ENCODE measurements at places on chromosomes 13 and 19. TPM values are rescaled to one million over a fixed set of nuclear protein-coding genes. Genes with fewer than 3 reads are reported as not detected.
A peak's percentile ranks its signal among the peaks of the same experiment; 100 is the strongest.

GRCh38 chr13:44365008-44365407 is 8.6 kb upstream of the SERP2 start:
- H3K36me3 ChIP-seq: no peaks in the 10 kb centered on the region
- peaks cover 34% of the 10 kb centered on the region for H3K4me1 ChIP-seq
- no peaks in the 10 kb centered on the region for H3K27me3 ChIP-seq
- H3K4me3 ChIP-seq: peak overlapping the region; percentile 32
- H3K27ac ChIP-seq: peak overlapping the region; percentile 57

DNA sequence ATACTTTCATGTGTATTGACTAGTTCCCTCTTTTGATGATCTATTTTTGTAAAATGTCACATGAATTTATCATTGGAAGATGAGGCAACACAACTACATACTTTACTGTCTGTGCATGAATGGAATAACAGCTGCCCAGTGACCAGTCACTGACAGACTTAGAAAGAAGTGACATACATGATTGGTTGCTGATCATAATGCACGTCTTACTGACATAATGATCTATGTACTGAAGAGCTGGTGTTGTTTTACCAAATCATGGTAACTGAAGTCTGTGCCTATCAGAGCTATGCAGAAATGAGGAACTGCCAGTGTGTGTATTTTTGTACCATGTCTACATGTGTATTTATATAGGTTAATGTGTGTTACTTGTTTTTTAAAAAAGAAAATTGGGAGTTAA is 26.5 kb downstream of the GPR18 start:
- peaks cover 16% of the 10 kb centered on the region for H3K4me1 ChIP-seq
- H3K36me3 ChIP-seq: no peaks in the 10 kb centered on the region
- H3K27me3 ChIP-seq: no peaks in the 10 kb centered on the region

DNA sequence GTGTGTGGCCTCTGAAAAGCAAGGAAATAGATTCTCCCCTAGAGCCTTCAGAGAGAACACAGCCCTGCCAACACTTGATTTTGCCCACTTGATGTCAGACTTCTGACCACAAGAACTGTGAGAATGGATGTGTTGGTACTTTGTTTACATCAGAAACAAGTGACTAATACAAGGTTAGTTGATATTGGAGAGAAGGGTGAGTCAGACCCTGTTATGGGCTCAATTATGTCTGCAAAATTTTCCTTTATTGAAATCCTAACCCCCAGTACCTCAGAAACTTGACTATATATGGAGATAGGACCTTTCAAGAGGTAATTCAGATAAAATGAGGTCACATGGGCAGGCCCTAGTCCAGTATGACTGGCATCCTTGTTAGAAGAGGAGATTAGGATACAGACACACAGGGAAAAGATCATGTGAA is 226.7 kb downstream of the RFC3 start:
- H3K36me3 ChIP-seq: no peaks in the 10 kb centered on the region
- no peak overlapping the region for H3K4me3 ChIP-seq
- no peaks in the 10 kb centered on the region for H3K27me3 ChIP-seq
- H3K4me1 ChIP-seq: peaks cover 18% of the 10 kb centered on the region
- peak; percentile 92 for DNase-seq

GRCh38 chr19:19477705-19478383 is 37.5 kb downstream of the TSSK6 start:
- H3K27me3 ChIP-seq: no peaks in the 10 kb centered on the region
- no peak overlapping the region for H3K4me3 ChIP-seq
- H3K36me3 ChIP-seq: no peaks in the 10 kb centered on the region
- H3K4me1 ChIP-seq: peaks cover 10% of the 10 kb centered on the region

Gene MVB12A
- 41.0 TPM for total RNA-seq

Gene CEBPA
- 0.45 TPM for total RNA-seq

- no peak for DNase-seq
- no peaks in the 10 kb centered on the region for H3K36me3 ChIP-seq
- H3K27ac ChIP-seq: no peak overlapping the region
- no peaks in the 10 kb centered on the region for H3K27me3 ChIP-seq
Observed at GRCh38 chr13:40874138-40874779, 84.8 kb downstream of the SLC25A15 start.

- H3K27me3 ChIP-seq: no peaks in the 10 kb centered on the region
- peak; percentile 93 for DNase-seq
- H3K36me3 ChIP-seq: no peaks in the 10 kb centered on the region
- H3K4me3 ChIP-seq: no peak overlapping the region
Observed at GRCh38 chr13:20616059-20616797, 49.3 kb downstream of the IFT88 start.

- no peak overlapping the region for H3K27ac ChIP-seq
- no peak overlapping the region for H3K4me3 ChIP-seq
- DNase-seq: no peak
- no peaks in the 10 kb centered on the region for H3K36me3 ChIP-seq
- H3K4me1 ChIP-seq: no peaks in the 10 kb centered on the region
Observed at GRCh38 chr19:718991-719512, 10.3 kb downstream of the PALM start.

DNA sequence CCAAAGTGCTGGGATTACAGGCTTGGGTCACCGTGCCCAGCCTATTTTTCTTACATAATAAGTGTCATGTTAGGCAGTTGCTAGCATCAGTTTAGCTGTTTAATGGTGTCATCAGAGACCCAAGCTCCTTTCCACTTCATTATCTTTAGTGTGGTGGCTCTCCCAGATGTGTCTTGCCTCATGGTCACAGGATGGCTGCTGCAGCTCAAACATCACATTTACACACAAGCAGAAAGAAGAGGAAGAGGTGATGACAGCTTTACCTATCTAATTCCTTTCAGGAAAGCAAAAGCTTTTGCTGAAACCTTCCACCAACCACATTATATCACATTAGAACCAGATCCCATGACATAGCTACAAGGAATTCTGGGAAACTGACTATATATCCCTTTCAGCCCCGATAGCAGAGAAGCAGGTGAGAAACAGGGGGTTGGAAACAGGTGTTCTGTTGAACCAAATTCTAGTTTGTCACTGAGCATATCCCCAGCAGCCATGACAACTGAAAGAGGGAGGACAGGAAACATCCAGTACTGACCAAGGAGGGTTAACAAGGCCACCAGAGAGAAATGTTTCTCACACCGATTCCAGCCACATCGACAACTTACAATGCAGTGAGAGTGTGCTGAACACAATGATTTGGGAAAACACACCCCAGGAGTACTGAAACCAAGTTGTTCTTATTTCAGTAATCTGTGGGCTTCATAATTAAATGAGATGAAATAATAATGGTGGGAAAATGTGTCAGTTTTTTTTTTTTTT is 617.0 kb downstream of the UQCRFS1 start:
- no peaks in the 10 kb centered on the region for H3K36me3 ChIP-seq
- DNase-seq: no peak
- H3K27me3 ChIP-seq: no peaks in the 10 kb centered on the region
- no peaks in the 10 kb centered on the region for H3K4me1 ChIP-seq

DNA sequence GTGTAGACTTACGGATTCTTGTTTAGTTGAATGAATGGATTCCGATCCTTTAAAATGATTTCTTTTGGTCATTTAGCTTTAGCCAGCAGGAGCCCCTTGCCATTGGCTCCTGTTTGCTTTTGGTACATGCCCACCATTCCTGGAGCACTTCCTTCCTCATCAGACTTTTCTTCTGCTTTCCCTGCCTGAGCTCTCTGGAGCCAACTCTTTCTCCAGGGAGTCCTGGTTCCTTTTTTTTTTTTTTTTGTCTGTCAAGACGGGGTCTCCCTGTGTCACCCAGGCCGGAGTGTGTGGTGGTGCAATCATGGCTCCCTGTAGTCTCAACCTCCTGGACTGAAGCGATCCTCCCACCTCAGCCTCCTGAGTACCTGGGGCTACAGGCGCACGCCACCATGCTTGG is 37.8 kb downstream of the SMARCA4 start:
- DNase-seq: no peak
- no peak overlapping the region for H3K27ac ChIP-seq
- H3K4me1 ChIP-seq: no peaks in the 10 kb centered on the region
- no peaks in the 10 kb centered on the region for H3K27me3 ChIP-seq
- H3K36me3 ChIP-seq: peaks cover 52% of the 10 kb centered on the region
- no peak overlapping the region for H3K4me3 ChIP-seq

GRCh38 chr13:29996316-29996715 is 145.9 kb upstream of the UBL3 start:
- no peaks in the 10 kb centered on the region for H3K27me3 ChIP-seq
- H3K4me1 ChIP-seq: peaks cover 25% of the 10 kb centered on the region
- no peak for DNase-seq
- no peak overlapping the region for H3K27ac ChIP-seq

GRCh38 chr13:38850868-38851626 is 139.6 kb downstream of the STOML3 start:
- no peak overlapping the region for H3K27ac ChIP-seq
- DNase-seq: no peak
- no peak overlapping the region for H3K4me3 ChIP-seq
- no peaks in the 10 kb centered on the region for H3K36me3 ChIP-seq
- no peaks in the 10 kb centered on the region for H3K27me3 ChIP-seq

Gene CPAMD8
- total RNA-seq: 1.9 TPM

- peaks cover 22% of the 10 kb centered on the region for H3K4me1 ChIP-seq
- H3K27me3 ChIP-seq: no peaks in the 10 kb centered on the region
- no peaks in the 10 kb centered on the region for H3K36me3 ChIP-seq
- peak; percentile 86 for DNase-seq
- H3K27ac ChIP-seq: peak overlapping the region; percentile 29
Observed at GRCh38 chr13:51681037-51681678, 96.9 kb downstream of the WDFY2 start.

- H3K4me1 ChIP-seq: peaks cover 6% of the 10 kb centered on the region
- no peak overlapping the region for H3K4me3 ChIP-seq
- peak; percentile 31 for DNase-seq
- no peaks in the 10 kb centered on the region for H3K27me3 ChIP-seq
- H3K36me3 ChIP-seq: no peaks in the 10 kb centered on the region
- H3K27ac ChIP-seq: no peak overlapping the region
Observed at GRCh38 chr13:50224534-50224933, 209.3 kb downstream of the KCNRG start.

GRCh38 chr13:36887758-36888521 is 32.1 kb downstream of the SMAD9 start:
- DNase-seq: no peak
- no peaks in the 10 kb centered on the region for H3K4me1 ChIP-seq
- H3K36me3 ChIP-seq: no peaks in the 10 kb centered on the region

Gene ZNF540
- 0.77 TPM for total RNA-seq

GRCh38 chr13:112616586-112617362 is 28.8 kb upstream of the TUBGCP3 start:
- peak; percentile 9 for DNase-seq
- no peaks in the 10 kb centered on the region for H3K4me1 ChIP-seq
- no peaks in the 10 kb centered on the region for H3K36me3 ChIP-seq
- H3K4me3 ChIP-seq: no peak overlapping the region

Gene CBLC
- total RNA-seq: not detected

DNA sequence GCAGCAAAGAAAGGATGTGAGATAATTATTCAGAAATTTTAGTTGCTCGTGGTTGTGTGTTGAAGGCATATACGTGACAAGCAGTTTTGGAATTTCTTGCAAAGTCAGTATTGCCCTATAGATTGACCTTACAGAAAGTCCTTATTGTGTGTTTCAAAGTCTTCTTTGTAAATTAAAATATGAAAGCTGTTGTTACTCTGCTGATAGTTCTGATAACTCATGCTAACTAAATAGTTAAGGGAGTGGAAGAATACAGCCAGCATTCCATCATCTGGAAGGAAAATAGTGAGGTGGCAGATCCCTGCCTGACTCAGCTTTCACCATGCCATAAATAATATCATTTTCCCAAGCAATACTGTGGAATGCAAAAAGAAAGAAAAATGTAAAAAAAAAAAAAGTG is 27.2 kb downstream of the WASF3 start:
- H3K4me3 ChIP-seq: no peak overlapping the region
- H3K27me3 ChIP-seq: no peaks in the 10 kb centered on the region

Gene CCDC9
- total RNA-seq: 45.5 TPM

Gene GPR32
- not detected for total RNA-seq

GRCh38 chr13:95337597-95337996 is 36.3 kb upstream of the ABCC4 start:
- H3K27ac ChIP-seq: no peak overlapping the region
- no peaks in the 10 kb centered on the region for H3K36me3 ChIP-seq
- H3K27me3 ChIP-seq: no peaks in the 10 kb centered on the region
- H3K4me3 ChIP-seq: no peak overlapping the region
- no peak for DNase-seq

Data from astrocyte (in vitro differentiated cells and primary cell).